ENCODE measurements at places on chromosomes 2 and 18.
A peak's percentile ranks its signal among the peaks of the same experiment; 100 is the strongest.

DNA sequence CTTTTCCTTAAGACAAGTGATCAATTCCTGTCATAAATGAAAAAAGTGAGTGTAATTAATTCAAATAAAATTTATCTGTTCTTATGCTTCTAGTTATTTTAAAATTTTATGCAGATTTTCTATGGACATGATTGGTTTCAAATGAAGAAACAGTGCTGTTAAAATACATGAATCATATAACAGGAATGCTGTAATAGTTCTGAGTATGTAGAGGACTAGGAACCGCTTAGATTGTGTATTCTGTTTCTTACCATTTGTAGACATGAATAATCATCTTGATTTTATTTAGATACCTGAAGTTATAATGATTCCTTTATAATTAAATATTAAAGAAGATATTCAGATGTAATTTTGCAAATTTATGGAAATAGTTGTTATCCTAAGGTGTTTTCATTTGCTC lies 3.5 kb downstream of the ACTR2 start:
- DNase-seq: no peak

- DNase-seq: no peak
Observed at GRCh38 chr2:205646680-205647079, 35.6 kb upstream of the NRP2 start.

DNA sequence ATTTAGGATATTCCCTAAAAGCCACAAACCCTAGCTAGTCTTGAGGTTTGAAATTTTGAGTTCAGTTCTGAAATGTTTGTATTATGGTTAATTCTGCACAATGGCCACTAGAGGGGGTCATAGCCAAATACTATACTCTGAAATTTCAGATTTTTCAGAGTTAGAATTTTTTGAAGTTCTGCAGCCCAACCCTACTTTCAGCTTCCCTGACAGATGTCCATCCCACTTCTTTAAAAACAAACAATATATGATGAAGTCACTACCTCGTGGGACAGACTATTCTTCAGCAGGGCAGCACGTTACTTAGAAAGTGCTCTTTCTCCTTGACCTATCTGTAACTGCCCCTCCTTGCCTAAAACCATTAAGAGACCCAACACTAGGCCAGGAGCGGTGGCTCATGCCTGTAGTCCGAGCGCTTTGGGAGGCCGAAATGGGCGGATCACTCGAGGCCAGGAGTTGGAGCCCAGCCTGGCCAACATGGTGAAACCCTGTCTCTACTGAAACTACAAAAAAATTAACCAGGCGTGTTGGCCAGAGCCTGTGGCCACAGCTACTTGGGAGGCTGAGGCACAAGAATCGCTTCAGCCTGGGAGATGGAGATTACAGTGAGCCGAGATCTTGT lies 48.2 kb upstream of the PAPOLG start:
- DNase-seq: no peak

DNA sequence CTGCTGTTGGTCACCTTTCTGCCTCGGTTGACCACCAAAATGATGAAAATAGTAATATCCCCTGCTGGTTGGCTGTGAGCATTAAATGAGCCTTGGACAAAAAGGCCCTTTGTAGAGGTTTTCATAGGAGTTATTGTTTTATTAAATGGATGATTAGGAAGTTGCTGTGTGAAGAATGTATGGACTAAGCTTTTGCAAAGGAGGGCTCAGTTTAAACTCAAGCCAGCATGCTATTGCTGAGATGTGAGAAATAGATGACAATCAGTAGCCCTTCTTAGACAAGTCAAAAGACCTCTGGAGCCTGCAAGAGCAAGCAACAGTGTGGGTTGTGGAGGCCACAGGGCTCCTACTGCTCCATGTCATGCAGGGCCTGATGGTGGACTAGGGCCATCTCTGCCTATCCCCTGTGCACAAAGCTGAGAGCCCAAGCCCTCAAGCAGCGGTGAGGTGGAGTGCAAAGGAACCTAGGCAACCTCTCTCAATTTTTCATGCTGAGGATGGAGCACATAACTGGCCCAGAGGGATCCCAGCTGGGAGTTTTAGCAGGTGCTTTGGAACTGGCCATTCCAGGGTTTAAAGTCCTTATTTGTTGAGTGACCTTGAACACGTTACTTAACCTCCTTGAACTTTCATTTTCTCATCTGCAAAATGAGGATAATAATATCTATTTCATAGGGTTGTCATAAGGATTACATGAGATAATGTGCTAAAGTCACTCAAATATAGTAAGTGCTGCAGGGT lies 37.1 kb downstream of the FOSL2 start:
- no peak for DNase-seq

- no peak for DNase-seq
Observed at GRCh38 chr2:16216558-16216945, 276.2 kb downstream of the MYCN start.

- DNase-seq: no peak
Observed at GRCh38 chr2:75609334-75609689, 37.3 kb upstream of the MRPL19 start.

- no peak for DNase-seq
Observed at GRCh38 chr2:174901075-174901474, 104.1 kb downstream of the CHN1 start.

GRCh38 chr2:46803911-46804670 lies 111.5 kb downstream of the MCFD2 start:
- no peak for DNase-seq

- no peak for DNase-seq
Observed at GRCh38 chr2:160657196-160657595, 163.6 kb upstream of the RBMS1 start.

DNA sequence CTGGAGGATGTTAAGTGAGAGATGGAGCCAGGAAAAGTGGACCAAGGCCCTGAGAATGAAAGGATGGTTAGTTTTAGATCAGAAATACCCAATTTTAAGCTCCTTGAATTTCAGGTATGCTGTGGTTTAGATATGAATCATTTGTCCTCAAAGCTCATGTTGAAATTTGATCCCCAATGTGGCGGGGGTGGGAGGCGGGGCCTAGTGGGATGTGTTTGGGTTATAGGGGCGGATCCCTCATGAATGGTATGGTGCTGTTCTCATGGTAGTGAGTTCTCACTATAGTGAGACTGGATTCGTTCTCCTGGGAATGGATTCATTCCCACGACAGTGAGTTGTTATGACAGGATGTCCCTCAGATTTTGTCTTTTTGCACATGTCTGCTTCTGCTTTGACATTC lies 11.4 kb downstream of the MYO5B start:
- no peak for DNase-seq

- no peak for DNase-seq
Observed at GRCh38 chr18:8688216-8688800, 17.0 kb upstream of the MTCL1 start.

GRCh38 chr2:236733156-236733555 lies 163.5 kb downstream of the ACKR3 start:
- no peak for DNase-seq

GRCh38 chr2:232860593-232861241 lies 9.3 kb upstream of the SNORC start:
- peak; percentile 18 for DNase-seq

- peak; percentile 7 for DNase-seq
Observed at GRCh38 chr2:112636605-112637288, 9.0 kb upstream of the SLC20A1 start.

DNA sequence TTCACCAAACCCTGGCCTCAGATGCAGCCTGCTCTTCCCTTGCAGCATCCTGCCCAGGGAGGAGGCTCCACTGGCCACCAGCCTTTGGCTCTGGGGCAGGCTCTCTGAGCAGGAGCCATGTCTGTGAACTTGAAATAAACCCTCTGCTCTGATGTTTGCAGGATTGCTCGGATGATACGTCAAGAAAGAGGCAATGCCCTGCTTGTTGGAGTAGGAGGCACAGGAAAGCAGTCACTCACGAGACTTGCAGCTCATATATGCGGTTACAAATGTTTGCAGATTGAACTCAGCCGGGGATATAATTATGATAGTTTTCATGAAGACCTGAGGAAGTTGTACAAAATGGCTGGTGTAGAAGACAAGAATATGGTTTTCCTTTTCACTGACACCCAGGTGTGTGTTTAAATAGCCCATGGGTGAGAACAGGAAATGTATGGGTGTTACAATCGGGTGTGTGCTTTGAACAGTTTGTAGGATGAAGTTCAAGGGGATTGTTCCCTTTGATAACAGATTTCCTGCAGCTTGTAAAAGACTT lies 177.9 kb downstream of the DNAH6 start:
- no peak for DNase-seq

- DNase-seq: no peak
Observed at GRCh38 chr18:79923896-79924585, 27.4 kb downstream of the SLC66A2 start.

DNA sequence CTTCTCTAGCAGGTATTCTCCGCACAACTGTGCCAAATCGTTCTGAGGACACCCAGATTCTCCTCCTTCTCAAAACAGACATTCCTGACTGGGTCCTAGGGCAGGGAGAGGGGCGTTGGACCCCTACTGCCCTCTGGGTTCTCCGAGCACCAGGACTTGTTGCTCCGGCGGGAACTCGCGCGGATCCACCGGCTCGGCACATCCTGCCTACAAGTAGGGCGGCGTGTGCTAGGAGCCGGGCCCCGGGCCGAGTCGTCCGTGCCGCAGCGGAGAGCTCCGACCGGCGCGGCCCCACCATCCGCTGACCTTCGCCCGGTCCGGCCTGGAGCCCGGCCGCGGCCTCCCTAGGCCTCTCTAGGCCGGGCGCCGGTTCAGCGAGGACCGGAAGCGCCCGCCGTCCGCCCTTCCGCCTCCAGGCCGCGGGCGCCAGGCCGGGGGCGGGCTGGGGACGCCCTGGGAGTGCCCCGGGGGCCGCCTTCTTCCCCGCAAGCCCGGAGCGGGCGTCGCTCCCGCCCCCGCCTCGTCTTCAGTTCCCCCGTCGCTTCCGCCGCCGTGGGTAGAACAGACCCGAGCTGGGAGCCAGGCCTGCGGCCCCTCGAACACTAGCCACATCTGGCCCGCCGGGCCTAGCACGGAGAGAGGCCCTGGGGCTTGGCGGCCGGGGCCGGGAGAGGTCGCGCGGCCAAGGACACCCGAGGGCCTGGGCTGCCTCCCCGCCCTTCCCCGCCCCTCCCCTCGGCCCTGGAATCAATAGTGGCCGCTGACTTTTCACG lies 7.6 kb upstream of the ONECUT2 start:
- DNase-seq: no peak

- DNase-seq: no peak
Observed at GRCh38 chr2:132754392-132754791, 84.4 kb upstream of the LYPD1 start.

- DNase-seq: no peak
Observed at GRCh38 chr2:118766871-118767270, 80.6 kb downstream of the EN1 start.

DNA sequence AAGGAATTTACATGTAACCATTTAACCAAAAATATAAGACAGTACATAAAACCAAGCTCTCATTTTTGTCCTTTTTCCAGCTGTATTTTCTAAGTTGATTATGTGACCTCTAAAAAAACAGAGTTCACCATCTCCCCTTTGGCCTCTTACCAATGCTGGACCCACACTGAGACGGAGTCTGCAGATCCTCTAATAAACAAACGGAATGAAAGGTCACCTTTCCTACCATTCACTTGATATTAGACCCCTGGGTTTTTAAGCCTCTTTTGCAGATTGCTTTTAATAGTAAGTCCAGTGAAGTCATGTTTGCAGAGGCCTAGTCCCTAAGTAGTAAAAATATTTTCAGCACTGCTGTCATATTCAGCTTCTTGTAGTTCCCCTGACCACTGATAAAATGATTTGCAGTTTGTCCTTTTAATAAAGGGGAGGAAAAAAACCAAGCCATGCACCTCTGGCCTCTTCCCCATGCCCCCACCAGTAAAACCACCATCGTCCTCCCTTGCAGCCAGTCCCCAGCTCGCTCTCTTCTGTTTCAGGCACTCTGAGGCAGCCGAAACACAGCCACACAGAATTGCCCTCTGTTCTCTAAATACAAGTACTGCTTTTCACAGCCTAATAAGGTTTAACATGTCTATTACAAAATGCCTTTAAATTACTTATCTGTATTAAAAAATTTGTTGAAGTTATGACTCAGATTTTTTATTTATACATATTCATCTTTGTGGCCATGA lies 427.5 kb downstream of the PARD3B start:
- no peak for DNase-seq

- DNase-seq: peak; percentile 33
Observed at GRCh38 chr2:20438334-20439192, 8.3 kb upstream of the RHOB start.

GRCh38 chr2:144403933-144404332 lies 116.0 kb downstream of the ZEB2 start:
- no peak for DNase-seq

DNA sequence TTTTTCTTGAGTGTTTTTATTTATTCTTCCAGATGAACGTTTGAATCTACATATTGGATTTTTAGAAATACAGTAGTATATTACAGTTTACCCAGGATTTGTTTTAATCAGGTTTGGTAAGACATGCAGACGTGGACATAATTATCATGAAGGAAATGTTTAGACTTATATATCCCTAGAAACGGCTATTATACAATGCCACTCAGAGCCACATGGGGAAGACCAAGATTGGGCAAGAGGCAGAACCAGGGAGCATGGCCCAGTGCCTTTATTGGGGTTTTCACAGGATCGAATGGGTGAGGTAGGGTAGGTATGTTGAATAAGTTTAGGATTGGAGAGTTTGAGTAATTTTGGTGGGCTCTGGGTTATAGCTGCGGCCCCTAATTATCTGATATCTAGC lies 212.2 kb downstream of the CAMKMT start:
- DNase-seq: no peak

DNA sequence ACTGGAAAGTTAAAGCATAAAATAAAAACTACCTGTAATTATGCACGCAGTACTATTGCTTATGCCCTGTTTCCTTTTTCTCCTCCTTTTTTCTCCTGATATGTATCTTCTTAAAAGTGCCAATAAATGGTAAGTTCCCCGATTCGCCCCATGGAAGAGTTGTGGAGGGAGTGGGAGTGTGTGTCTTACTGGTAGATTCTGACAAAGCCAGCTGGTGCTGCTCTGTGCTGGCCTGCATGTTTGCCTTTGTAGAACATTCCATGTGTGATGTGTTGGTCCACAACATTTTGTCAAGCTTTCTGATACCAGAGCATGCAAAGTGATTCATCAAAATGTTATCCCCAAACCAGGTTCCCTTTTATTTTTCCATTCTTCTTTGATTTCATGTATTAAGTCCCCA lies 356.9 kb upstream of the RAB12 start:
- DNase-seq: no peak

DNA sequence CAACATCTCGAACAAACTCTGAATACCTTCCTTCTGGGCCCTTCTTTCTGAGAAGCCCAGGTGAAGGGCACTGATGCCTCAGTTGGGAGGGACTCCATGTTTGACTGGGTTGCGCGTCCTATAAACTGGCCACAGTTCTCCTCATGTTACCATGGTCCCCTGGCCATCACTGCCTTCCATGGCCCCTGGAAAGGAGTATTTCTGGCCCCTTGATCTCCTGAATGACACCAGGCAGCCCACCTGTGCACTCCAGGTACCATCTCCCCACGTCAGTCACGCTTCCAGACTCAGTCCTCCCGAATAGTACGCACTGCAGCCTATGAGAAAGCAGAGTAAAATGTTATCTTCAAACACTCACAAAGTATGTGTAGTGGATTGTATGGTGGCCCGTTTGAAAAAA lies 73.9 kb downstream of the ACKR3 start:
- no peak for DNase-seq

GRCh38 chr18:6505498-6505875 lies 90.8 kb upstream of the L3MBTL4 start:
- DNase-seq: no peak
